ENCODE measurements at places on chromosomes 4 and X. TPM values are rescaled to one million over a fixed set of nuclear protein-coding genes. Genes with fewer than 3 reads are reported as not detected.

The UGT2B11 gene
- not detected for total RNA-seq

The DSPP gene
- total RNA-seq = not detected

The GAGE2A gene
- not detected for total RNA-seq

The TMEM154 gene
- total RNA-seq = 9.8 TPM

The MTM1 gene
- 11.0 TPM for total RNA-seq

The TMEM31 gene
- total RNA-seq = not detected

The DDX53 gene
- total RNA-seq = not detected

The PCYT1B gene
- 0.92 TPM for total RNA-seq

The SSX4B gene
- not detected for total RNA-seq

The MAGEA9B gene
- not detected for total RNA-seq

The USP17L10 gene
- total RNA-seq = not detected

The SLC39A8 gene
- total RNA-seq = 11.1 TPM

The ANTXR2 gene
- 915 TPM for total RNA-seq

The CLGN gene
- total RNA-seq = 3.0 TPM

The CXCL1 gene
- 69.7 TPM for total RNA-seq

The F11 gene
- total RNA-seq = not detected

The PAGE1 gene
- total RNA-seq = not detected

The GAR1 gene
- 2.1 TPM for total RNA-seq

The PSMD10 gene
- 96.1 TPM for total RNA-seq
